Liver (tissue), 10 donors: ENCODE measurements at places on chromosomes 1 and 21. TPM values are rescaled to one million over a fixed set of nuclear protein-coding genes. Genes with fewer than 3 reads are reported as not detected.

TFF2 gene
- total RNA-seq: not detected

GRCh38 chr1:94819945-94820746 is at the start of gene SLC44A3:
Gene SLC44A3, plus strand, starts transcription at chr1:94820357. Its CDS starts 95 bp downstream, at chr1:94820452.
- no peaks in the 10 kb centered on the region for H3K27me3 ChIP-seq
- H3K36me3 ChIP-seq: no peaks in the 10 kb centered on the region
- H3K27ac ChIP-seq: peak within 1 kb of the TSS; percentile 13
- DNase-seq: peak; percentile 51
- peak within 1 kb of the TSS; percentile 78 for H3K4me3 ChIP-seq

GRCh38 chr1:46607345-46608130 is 3.5 kb upstream of the MKNK1 start:
- H3K36me3 ChIP-seq: peaks cover 17% of the 10 kb centered on the region
- H3K27ac ChIP-seq: no peak overlapping the region
- no peaks in the 10 kb centered on the region for H3K27me3 ChIP-seq
- no peak for DNase-seq
- H3K4me1 ChIP-seq: peaks cover 16% of the 10 kb centered on the region

FGR gene
- total RNA-seq: 20.2 TPM

DNA sequence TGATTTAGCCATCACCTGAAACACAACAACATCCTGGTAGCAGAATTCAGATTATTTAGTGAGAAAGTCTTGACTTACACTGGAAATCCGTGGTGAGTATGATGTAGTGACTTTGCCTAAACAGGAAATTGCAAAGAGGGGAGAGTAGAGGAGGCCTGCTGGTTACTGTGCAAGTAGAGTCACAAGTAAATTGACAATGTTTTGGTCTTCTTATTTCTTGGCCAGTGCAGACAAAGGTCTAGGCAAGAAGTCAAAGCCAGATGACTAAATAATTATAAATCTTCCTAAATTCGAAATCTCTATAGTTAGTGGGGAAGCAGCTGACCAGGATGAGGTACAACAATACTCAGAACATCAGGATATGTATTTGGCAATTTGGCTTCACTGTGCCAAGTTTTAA is 159.5 kb upstream of the KCTD3 start:
- no peak overlapping the region for H3K27ac ChIP-seq
- H3K4me1 ChIP-seq: no peaks in the 10 kb centered on the region
- DNase-seq: no peak
- H3K4me3 ChIP-seq: no peak overlapping the region
- H3K36me3 ChIP-seq: no peaks in the 10 kb centered on the region

DNA sequence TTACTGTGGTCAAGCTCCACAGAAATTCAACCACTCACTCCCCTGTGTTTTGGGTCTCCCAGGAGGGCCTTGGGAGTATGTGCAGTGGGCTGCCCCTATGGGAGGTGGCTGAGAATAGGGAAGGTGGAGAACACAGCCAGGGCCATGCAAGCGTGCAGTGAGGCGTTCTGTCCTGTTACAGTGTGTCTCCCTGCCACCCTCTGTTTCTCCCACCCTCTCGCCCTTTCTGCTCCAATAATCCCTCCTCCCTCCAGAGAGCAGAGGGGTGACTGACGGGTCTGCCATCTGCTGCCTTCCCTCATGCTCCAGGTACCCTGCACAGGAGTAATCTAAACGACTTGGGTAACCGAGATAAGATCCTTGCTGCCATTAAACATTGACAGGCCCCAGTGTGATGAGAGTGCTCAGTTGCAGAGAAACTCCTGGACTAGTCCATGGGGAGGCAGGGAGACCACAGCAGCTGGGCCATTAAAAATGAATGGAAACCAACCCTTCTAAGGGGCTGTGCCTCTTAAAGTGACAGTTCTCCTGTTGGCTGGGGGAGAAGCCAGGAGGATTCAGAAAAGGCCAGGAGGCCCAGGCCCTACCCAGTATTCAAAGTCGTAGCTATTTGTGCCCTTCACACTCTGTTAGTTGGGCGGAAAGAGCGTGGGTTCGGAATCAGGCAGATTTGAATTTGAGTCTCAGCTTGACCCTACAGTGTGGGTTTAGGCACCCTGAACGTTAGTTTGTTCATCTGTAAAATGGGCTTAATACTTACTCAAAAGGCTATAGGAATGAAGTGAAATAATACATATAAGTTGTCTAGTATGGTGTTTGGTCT is 22.4 kb upstream of the BTG2 start:
- H3K36me3 ChIP-seq: no peaks in the 10 kb centered on the region
- H3K27me3 ChIP-seq: no peaks in the 10 kb centered on the region

DNA sequence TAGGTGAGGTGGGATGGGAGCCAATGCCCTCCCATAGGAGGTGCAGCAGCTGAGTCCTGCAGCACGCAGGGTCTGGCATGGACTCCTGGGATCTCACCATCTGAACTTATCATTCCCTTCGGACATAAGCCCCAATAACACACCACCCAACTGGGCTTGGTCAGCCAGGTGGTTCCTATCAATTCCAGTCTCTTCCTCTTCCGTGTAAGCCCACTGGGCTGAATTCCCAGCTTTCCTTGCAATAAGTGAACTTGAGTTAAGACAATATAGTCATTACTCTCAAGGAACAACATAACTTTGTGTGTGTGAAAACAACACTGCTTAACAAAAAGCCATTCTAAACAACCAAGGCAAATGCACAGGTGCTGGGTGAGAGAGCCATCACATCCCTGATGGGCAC is 86.6 kb upstream of the EDN2 start:
- no peaks in the 10 kb centered on the region for H3K27me3 ChIP-seq
- no peaks in the 10 kb centered on the region for H3K36me3 ChIP-seq
- peaks cover 2% of the 10 kb centered on the region for H3K4me1 ChIP-seq
- H3K4me3 ChIP-seq: no peak overlapping the region
- H3K27ac ChIP-seq: no peak overlapping the region
- DNase-seq: no peak

- no peaks in the 10 kb centered on the region for H3K36me3 ChIP-seq
- H3K4me1 ChIP-seq: no peaks in the 10 kb centered on the region
- H3K27me3 ChIP-seq: no peaks in the 10 kb centered on the region
- no peak overlapping the region for H3K27ac ChIP-seq
- DNase-seq: no peak
Measured at GRCh38 chr1:175512637-175513412, 230.6 kb downstream of the TNR start.

CLEC20A gene
- 0.33 TPM for total RNA-seq
